ENCODE measurements at places on chromosomes 7 and 10. TPM values are rescaled to one million over a fixed set of nuclear protein-coding genes. Genes with fewer than 3 reads are reported as not detected.
A peak's percentile ranks its signal among the peaks of the same experiment; 100 is the strongest.

DNA sequence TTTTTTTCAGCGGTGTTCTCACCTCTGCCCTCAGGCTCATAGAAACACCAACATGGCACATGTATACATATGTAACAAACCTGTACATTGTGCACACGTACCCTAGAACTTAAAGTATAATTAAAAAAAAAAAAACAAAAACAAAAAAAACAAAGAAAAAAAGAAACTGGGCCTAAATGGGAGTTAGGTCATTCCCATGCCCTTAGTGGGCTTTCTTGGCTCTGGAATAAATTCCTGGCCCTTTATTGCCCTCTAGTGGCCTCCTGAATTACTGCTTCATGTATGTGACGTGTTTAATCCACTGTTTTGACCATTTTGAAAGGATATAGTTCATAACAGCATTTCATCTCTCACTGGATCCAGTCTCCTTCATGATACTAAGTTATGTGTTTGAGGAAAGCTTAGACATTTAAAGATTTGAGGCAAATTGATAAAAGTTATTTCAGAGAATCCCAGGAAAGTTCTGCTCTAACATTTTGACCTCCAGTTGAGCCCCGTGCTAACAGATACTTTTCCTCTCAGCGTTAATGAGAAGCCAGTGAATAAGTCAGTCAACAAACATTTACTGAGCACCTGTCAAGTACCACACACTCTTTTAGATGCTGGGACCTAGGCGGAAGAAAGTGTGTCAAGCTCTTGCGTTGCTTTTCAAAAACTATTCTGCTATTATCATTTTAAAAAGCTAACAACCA lies 54.7 kb upstream of the SYPL1 start:
- H3K4me1 ChIP-seq: no peaks in the 10 kb centered on the region
- no peak for DNase-seq
- H3K4me3 ChIP-seq: no peak overlapping the region
- no peak overlapping the region for H3K27ac ChIP-seq
- H3K27me3 ChIP-seq: no peaks in the 10 kb centered on the region
- H3K36me3 ChIP-seq: no peaks in the 10 kb centered on the region

- no peak overlapping the region for H3K4me3 ChIP-seq
- H3K36me3 ChIP-seq: no peaks in the 10 kb centered on the region
- DNase-seq: no peak
- no peaks in the 10 kb centered on the region for H3K27me3 ChIP-seq
These were observed 194.9 kb downstream of the REEP3 start for GRCh38 chr10:63716016-63716580.

DNA sequence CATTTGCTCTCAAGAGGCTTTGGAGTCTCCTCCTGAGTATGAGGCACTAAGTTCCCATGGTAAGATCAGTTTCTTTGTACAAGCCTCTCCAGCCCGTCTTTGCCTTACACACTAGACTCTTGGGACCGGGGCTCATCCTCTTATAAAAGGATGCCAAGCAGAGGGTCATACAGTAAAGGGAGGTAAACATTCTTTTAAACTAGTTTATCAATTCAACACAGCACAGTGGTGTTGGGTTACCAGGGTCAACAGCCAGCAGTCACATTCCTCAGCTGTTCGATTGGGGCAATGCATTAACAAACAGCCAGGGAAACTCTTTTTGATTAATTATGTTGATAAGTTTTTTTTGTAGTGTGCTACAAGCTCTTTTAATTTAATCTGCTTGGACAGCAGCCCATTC lies 37.8 kb downstream of the HHEX start:
- no peak overlapping the region for H3K27ac ChIP-seq
- H3K4me3 ChIP-seq: no peak overlapping the region
- no peak for DNase-seq
- no peaks in the 10 kb centered on the region for H3K36me3 ChIP-seq
- no peaks in the 10 kb centered on the region for H3K4me1 ChIP-seq

GRCh38 chr7:38393874-38394273 lies 120.4 kb upstream of the TARP start:
- H3K27ac ChIP-seq: no peak overlapping the region
- H3K27me3 ChIP-seq: no peaks in the 10 kb centered on the region
- H3K4me3 ChIP-seq: no peak overlapping the region
- no peaks in the 10 kb centered on the region for H3K4me1 ChIP-seq
- H3K36me3 ChIP-seq: no peaks in the 10 kb centered on the region

DNA sequence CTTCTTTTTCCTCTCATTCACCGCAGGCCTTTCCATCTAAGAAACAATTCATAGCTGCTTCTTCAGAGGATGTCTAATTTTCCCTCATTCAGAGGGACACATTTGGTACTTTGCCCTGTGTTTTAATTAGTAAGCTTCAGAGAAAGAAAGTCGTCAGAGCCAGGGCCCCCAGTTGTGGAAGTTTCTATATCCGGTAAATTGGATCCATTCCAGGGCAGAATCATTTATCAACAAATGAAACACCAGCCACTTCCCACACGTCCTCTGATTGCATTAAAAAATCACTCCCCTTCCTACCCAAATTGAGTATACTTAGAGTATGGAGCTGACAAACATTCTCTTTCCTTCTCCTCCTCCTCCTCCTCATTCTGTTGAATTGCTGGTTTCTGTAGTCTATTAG lies 205.8 kb upstream of the HDAC9 start:
- no peak overlapping the region for H3K27ac ChIP-seq
- no peaks in the 10 kb centered on the region for H3K27me3 ChIP-seq
- no peak overlapping the region for H3K4me3 ChIP-seq
- no peaks in the 10 kb centered on the region for H3K4me1 ChIP-seq

GRCh38 chr10:114142018-114142417 lies 32.0 kb downstream of the CCDC186 start:
- H3K36me3 ChIP-seq: no peaks in the 10 kb centered on the region
- no peak for DNase-seq
- H3K27ac ChIP-seq: no peak overlapping the region
- no peaks in the 10 kb centered on the region for H3K4me1 ChIP-seq
- no peak overlapping the region for H3K4me3 ChIP-seq

DNA sequence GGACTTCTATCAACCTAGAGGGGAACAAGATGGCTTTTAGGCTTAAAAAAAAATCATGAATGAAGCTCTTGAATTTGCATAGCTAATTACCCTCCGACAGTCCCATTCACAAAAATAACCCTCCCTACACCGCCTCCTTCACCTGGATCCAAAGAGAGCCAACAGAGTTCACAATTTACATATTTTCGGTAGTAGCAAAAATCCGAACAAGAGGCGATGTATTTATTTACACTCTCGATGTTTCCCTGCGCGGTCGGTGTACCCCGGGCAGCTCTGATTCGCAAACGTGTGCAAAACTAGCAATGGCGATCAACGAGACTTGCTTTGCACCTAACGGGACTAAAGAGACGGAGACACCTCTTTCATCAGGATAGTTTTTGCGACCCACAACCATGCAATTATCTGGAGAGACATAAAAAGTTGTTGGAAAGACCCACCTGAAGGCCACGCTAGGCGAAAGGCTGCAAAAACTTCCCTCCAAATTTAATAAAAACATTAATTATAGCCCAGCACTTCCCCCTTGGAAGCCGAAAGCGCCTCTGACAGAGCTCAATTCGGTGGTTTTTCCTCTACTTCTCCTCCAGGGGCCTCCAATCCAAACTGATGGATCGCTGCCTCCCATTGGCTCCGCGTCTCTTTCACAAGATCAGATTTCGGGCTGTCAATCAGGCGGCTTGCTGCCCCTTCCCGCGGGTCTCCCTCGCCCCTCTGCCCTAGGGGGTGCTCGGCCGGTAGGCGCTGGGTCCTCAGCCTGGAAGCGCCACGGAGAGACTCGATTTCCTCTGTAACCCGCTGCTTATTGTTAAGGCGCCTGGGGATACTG lies at the start of gene ETV1:
ETV1 (minus strand) TSS at position 541 of the 823 bp plus-strand sequence. CDS start 614 bp downstream, outside the sequence.
- H3K36me3 ChIP-seq: no peaks in the 10 kb centered on the region
- H3K4me3 ChIP-seq: peak within 1 kb of the TSS; percentile 78
- H3K4me1 ChIP-seq: no peaks in the 10 kb centered on the region
- DNase-seq: no peak
- H3K27ac ChIP-seq: peak within 1 kb of the TSS; percentile 73

- H3K27me3 ChIP-seq: no peaks in the 10 kb centered on the region
- H3K36me3 ChIP-seq: no peaks in the 10 kb centered on the region
- no peak overlapping the region for H3K27ac ChIP-seq
- no peak overlapping the region for H3K4me3 ChIP-seq
- peaks cover 35% of the 10 kb centered on the region for H3K4me1 ChIP-seq
These were observed 119.6 kb downstream of the PRKAG2 start for GRCh38 chr7:151757274-151757673.

DNA sequence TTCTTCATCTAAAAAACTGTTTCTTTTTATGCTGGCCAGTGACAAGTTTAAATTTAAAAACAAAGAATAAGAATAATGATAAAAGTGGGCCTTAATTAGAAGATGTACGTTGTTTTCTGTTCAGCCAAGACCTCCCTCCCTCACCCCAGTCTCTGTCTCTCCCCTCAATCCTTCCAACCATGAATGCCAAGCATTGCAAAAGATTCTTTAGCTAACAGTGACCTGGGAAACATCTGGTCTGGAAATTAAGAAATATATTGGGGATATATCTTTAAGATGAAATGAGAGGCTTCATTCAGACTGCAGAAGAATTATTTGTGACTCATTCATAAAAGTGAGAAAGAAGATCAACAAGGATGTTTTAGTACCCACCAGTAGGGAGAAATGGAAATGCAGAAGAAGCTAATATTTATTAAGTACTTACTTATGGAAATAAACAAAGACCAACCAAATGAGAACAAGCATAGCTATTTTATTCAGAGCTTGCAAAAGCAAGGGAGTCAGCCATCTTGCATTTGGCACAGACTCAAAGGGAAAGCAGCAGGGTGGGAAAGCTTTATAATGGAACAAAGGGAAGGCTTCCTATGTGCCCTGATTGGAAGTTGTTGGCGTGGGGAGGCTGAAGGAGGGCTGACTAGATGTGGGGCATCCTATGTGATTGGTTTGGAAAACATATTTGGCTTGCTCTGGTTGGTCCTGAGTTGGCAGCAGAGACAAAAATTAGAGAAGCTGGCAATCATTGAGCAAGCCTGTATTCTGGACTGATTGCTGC lies 595.4 kb upstream of the GHITM start:
- H3K4me1 ChIP-seq: no peaks in the 10 kb centered on the region
- H3K27me3 ChIP-seq: no peaks in the 10 kb centered on the region
- H3K4me3 ChIP-seq: no peak overlapping the region

The GBX1 gene
- total RNA-seq: not detected

DNA sequence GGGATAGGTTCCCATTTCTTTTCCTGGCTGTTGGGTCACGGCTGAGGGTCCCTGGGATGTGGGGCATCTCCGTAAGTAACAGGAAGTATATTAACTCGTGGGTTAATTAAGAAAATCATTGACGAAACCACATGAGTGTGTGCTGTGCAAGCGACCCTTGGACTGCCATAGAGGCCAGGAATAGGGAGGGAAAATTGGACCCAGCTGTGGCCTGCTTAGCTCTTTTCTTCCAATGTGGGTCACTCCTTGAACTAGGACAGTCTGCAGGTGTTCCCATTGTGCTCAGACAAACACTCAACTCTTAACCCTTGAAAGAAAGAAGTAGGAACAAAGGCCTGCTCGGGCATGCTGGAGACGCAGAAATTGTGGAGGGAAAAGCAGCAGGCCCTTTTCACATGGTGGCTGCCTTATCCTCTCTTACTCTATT lies 25.6 kb upstream of the PLEKHA1 start:
- peak overlapping the region; percentile 57 for H3K27ac ChIP-seq
- no peaks in the 10 kb centered on the region for H3K36me3 ChIP-seq
- H3K27me3 ChIP-seq: no peaks in the 10 kb centered on the region
- no peak overlapping the region for H3K4me3 ChIP-seq
- DNase-seq: peak; percentile 77
- no peaks in the 10 kb centered on the region for H3K4me1 ChIP-seq

- H3K27ac ChIP-seq: peak overlapping the region; percentile 28
- peak overlapping the region; percentile 32 for H3K4me3 ChIP-seq
- H3K27me3 ChIP-seq: no peaks in the 10 kb centered on the region
- no peaks in the 10 kb centered on the region for H3K36me3 ChIP-seq
These were observed 34.7 kb downstream of the MRPS24 start for GRCh38 chr7:43834463-43835251.

Data from Peyer's patch (tissue), 4 donors.